B cell (primary cell): ENCODE measurements at places on chromosomes 1 and 21. TPM values are rescaled to one million over a fixed set of nuclear protein-coding genes. Genes with fewer than 3 reads are reported as not detected.

DNA sequence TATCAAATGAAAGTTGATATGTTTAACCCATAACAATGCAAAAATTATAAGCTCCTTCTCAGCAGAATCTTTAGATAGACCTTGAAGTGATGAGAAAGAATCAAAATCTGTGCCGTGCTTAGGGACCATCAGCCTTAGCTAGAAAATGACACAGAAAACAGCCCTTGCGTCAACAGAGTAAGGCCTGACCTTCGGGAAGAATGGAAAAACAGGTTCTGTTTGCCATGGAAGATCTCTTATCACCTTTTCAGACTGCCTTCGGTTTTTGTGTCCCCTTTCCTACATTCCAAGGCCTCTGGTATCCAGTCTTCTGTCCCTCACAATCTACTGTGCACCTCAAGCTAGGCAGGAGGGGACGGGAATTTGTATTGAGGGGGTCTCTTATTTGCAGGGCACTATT, 37.6 kb upstream of the DPT start:
- DNase-seq, result no peak

DNA sequence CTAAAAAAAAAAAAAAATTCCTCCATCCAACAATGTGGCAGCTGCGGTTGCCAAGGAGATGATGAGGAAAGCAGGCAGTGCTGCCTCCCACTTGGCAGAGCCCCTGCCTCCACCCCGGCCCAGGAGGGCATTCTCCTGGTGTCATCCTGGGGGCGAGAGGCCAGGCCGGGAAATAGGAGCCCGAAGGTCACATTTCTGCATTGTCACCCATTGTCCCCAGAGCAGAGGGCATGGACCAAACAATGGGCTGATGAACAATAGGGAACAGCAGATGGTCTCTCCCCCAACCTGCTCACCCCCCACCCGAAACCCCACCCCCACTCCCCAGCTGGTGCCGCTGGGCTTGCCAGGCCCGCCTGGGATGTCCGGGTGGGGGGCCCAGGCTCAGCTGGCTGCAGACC, 37.3 kb downstream of the CAMK2N1 start:
- no peak for DNase-seq

SEMA6C gene
- 0.86 and 1.5 TPM in 2 replicates for total RNA-seq

S100A16 gene
- total RNA-seq, result not detected in 2 replicates

SLC1A7 gene
- total RNA-seq, result not detected in 2 replicates
